ENCODE measurements at places on chromosomes 2 and 18.

DNA sequence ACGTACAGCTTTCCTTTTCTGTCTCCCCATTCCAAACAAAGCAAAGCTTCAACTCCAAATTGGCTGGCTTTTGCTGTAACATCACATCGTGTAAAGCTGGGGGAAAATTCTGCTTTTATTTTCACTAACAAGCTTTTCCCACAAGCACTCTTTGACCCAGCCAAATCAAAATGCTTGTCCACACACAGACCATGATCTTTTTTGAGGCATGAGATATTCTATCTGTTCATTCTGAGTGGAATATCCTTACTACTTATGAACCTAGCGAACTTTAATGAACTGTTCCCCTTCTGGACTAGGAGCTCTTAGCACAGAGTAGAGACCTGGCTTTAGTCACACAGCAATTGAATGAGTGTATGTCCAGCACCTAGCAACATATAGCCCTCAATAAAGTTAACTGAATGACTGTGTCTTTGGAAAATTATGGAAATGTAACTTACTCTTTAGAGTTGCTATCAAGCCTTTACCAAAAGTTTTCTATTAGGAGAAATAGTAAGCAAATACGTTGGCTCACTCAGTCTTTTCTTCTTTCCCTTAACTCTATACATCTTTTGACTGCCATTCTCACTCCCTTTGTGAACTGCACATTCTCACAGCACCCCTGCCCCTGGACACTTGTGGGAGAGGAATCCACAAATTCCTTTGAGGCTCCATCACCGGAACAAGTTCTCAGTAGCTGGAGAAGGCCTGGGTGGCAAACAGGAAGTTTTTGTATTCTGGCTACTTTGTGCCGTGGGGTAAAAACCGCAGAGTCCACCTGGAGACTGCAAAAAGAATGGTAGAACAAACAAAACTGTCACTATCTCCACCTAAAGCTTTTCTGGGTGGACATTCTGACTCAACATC, 1.3 kb upstream of the UBE2E3 start:
- DNase-seq: peak; percentile 8

DNA sequence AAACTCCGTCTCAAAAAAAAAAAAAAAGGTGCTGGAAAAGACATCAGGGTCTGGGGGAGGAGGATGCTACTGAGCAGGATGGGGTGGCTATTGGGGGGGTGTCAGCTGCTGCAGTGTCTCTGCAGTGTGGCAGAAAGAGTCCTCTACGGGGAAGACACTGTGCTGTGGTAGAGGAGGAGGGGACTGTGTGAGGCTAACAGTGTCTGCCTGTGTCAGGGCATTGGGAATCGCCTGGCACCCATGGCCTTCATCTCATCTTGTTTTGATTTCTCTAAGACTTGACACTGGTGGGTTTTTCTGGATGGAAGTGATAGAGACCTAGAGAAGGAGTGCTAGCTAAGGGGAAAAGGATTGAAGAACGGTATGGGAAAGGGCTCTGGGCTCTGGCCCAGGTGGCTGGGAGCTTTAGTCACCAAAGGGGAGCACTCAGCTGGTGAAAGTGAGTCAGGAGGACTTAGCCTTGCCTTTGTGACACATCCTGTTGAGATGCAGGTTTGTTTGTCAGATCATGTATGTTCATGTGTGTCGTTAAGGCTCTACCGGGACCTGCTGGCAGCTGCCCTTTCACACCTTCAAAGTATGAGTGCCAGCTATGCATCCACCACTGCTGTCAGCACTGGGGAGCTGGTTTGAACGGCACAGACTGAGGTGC, 58.0 kb downstream of the FARP2 start:
- DNase-seq: no peak

GRCh38 chr2:104768694-104769093, 85.2 kb upstream of the POU3F3 start:
- no peak for DNase-seq

GRCh38 chr2:127155028-127155581, 48.2 kb upstream of the BIN1 start:
- DNase-seq: no peak

GRCh38 chr2:96541398-96542152, 5.0 kb downstream of the ARID5A start:
- DNase-seq: no peak

DNA sequence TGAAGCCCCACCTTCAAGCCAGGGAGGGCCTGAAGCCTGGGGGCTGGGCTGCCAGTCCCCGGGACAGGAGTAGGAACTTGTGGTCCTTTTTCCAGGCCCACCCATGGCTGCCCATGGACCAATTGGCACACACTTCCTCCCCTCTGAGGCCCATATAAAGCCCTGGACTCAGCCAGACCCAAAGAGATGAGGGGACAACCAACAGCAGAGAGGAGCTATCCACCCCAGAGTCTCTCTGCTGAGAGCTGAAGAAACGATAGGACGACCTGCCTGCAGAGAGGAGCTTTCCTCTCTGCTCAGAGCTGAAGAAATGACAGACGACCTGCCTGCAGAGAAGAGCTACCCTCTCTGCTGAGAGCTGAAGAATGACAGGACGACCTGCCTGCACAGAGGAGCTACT, 43.8 kb upstream of the PEX13 start:
- DNase-seq: no peak

DNA sequence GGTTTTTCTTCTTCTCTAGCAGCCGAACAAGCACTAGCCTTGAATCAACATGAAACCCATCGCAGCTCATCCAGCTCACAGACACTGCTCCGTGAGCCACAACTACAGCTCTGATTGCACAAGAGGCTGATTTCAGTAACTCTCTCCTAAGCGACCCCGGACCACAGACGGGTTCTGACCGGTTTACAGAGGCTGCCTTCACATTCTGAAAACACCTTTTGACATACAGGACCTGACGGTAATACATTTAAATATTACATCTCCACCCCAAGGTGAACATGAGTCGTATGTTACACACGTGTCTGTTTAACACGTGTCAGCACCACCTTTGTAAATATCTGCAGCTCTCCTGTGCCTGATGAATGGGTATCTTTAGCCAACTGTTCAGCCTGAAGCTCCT, 120.7 kb downstream of the TMEM18 start:
- DNase-seq: no peak

- DNase-seq: no peak
These were observed 61.6 kb downstream of the WDR7 start for GRCh38 chr18:56712761-56713160.

GRCh38 chr18:48029296-48029986, 99.0 kb upstream of the SMAD2 start:
- no peak for DNase-seq

GRCh38 chr2:172095146-172095904, 7.4 kb downstream of the DLX2 start:
- DNase-seq: peak; percentile 76

DNA sequence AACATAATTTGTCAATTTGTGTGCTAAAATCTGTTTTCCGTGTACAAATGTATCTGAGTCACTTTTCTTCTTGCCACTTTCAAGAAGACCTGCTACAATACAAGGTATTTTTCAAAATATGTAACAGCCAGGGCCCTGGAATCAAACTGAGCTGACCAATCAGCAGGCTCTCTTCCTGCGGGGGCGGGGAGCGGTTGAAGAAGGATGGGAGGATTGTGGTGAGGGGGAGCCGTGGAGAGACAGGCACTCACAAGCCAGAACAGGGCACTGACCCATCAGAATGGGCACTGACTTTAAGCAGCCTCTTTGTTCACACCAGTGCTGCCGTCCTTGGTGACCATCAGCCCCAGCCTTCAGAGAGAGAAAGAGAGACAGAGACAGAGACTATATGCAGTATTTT, 40.6 kb upstream of the CCNYL1 start:
- DNase-seq: no peak

DNA sequence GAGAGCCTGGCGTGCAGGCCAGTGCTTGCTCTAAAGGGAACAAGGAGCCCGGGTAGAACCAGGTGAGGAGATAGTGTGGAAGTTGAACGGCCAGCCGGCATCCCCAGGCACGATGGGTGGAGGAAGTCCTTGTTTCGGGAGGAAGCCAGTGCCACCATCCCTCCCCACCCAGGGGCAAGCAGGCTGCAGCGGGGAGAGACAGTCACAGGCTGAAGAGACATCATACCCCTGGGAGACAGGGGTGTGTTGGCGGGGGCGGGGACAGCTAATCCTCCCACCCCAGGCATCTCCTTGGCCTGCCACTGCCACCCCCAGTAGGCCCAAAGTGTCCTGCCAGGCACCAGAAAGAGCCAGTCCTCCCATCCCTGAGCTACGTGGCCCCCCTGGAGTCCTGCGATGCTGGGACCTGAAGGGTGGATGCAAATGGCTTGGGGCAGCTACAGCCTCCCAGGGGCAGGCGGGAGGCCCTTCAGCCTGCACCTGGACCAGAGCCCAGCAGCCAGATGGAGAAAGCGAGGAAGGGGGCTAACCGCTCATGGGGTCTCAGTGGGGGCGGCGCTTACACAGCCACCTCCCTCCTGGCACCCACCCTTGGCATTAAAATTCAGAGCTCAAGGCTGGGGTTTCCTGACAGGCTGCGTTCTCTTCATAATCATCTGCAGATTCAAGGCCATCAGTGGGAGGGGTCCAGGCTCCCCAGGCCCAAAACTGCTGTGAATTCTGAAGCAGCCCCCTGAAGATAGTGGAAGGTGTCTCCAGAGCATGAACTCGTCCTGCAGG, 14.8 kb upstream of the GPR55 start:
- DNase-seq: peak; percentile 8

DNA sequence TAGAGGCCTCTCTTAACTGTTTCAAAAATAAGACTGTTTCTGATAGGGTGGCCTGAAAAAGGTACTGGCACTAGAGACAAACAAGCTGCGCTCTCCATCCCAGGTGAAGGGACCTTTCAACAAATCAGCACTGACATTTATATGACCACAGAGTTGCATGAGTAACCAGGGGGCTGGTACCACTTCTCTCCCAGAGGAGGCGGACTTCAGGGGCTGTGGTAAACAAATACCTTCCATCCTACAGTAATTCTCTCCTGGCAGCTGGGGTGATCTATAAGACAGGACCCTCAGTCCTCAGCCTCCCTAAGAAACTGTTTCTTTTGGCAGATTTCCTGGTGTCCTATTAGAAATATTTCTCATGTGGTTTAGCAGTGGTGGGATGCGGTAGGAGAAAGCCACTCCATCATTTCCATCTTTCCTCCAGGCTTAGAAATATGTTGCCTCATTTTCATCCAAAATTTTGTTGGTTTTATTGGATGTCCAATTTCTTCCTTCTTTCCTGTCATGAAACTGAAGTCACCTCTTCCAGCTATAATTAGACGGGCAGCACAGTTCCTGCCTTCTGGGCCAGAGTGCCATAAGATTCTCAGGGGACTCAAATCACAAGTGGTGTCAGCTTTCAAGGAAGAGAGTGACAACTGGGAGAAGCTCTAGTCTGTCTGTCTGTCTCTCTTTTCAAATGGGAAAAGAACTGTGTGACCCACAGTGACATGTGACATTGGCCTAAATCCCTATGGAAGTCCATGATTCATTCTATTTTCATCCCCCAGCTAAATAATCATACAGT, 96.4 kb downstream of the CYRIA start:
- DNase-seq: no peak

GRCh38 chr18:48138660-48139430, 208.4 kb upstream of the SMAD2 start:
- no peak for DNase-seq

DNA sequence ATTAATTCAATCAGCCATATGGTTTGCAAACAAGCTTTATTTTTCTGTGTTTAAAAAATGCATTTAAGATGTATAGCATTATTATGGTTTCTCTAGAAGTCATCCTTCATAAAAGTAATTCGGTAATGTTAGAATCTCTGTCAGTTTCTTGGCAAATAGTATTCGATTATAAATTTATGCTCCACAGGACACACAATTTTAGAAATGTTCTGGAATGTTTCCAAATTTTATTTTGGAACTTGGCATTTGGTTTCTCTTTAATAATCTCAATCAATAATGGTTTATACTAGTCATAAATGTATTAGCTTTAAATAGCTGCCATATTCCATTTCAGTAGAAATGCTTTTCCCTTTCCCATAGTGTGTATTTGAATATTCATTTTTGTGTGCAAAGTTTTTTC, 156.4 kb downstream of the PLCL1 start:
- DNase-seq: no peak

DNA sequence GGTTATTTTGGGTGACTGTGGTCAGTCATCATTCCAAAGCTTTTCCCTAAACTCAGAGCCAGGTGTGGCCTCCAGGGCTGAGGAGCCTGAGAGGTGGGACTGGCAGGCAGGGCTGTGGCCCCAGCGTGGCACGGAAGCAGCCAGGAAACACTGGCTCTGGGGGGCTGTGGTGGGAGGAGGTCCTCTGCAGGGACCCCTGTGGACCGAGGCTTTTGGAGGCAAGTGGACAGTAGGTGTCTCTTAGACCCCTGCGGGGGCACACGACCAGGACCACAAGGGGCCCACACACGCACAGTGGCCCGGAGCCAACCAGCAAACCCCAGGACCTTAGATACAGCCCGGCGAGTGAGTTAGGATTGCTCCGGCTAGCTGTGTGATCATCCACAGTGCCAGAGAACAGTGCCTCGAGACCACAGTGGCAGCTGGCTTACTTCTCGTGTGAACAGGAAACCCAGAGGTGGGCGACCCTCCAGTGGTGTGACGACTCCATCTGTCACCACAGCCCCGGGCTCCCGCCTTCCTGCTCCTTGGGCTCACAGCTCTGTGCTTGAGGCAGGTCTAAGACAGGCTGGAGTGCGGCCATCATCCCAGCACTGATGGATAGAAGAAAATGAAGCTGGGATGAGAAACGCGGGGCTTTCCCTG, 1.6 kb upstream of the RTP5 start:
- DNase-seq: peak; percentile 65

- DNase-seq: peak; percentile 19
These were observed 806 bp downstream of the RFX8 start for GRCh38 chr2:101473911-101474701.

DNA sequence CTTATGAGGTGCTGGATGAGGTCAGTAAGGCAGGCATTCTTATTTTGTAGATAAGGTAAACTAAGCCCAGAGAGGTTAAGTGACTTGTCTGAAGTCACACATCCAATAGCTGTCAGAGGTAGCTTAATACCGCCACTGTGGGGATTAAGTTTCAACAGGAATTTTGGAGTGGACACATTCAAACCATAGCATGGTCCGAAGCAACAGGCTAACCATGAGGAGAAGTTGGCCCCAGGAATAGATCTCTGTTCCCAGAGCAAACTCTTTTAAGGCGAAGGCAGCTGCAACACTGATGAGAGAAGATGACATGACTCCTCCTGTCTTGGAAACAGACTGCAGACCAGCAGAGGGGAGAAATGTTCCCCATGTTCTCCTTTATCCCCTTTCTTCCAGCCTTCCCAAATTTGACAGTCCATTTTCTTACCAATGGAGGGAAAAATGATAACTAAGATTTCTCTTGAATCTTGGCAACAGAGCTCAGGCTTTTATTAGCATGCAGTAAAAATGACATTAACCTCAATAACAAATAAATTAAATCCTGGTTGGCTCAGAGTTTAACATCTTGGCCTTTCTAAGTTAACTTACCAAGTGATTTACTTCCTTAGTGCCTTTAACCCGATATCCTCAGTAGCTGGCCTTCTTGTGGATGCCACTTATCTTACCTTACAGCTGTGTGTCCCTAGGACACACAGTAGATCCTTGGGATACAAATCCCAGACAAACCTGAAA, 67.9 kb upstream of the STPG4 start:
- no peak for DNase-seq

DNA sequence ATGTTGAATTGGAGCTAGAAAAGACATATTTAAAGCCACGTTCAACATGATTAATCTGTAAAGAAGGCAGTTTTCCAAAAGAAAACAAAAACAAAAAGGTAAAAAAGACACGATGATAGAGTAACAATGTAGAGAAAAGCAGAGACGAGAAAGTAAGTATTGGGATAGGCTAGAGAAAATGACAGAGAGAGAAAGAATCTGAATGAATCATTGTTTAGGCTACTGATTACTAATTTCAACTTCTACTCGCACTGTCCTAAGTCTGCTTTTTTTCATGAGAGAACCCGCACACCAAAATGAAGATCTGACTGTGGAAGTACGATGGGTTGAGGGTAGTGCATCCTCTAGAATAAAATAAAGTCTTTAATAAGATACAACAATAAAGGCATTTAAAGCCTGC, 1599.2 kb upstream of the TMEFF2 start:
- DNase-seq: no peak
